ENCODE measurements at places on chromosomes 12 and 14.

- no peak for DNase-seq
Observed at GRCh38 chr12:106681210-106681609, 93.3 kb upstream of the RIC8B start.

DNA sequence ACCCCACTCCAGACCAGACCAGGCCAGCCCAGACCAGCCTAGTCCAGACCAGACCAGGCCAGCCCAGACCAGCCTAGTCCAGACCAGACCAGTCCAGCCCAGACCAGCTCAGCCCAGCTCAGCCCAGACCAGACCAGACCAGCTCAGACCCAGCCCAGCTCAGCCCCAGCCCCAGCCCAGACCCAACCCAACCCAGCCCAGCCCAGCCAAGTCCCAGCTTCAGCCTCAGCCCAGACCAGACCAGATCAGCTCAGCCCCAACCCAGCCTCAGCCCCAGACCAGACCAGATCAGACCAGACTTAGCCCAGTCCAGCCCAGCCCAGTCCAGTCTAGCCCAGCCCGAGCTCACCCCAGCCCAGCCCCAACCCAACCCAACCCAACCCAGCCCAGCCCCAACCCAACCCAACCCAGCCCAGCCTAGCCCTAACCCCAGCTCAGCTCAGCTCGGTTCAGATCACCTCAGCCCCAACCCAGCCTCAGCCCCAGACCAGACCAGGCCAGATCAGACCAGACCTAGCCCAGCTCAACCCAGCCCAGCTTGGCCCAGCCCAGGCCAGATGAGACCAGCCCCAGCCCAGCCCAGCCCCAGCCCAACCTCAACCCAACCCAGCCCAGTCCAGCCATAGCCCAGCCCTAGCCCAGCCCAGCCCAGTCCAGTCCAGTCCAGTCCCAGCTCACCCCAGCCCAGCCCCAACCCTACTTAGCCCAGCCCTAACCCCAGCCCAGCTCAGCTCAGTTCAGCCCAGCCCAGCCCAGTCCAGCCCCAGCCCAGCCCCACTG lies 204.7 kb downstream of the BCL11B start:
- DNase-seq: no peak

- DNase-seq: no peak
Observed at GRCh38 chr14:90883197-90883596, 67.0 kb upstream of the TTC7B start.

DNA sequence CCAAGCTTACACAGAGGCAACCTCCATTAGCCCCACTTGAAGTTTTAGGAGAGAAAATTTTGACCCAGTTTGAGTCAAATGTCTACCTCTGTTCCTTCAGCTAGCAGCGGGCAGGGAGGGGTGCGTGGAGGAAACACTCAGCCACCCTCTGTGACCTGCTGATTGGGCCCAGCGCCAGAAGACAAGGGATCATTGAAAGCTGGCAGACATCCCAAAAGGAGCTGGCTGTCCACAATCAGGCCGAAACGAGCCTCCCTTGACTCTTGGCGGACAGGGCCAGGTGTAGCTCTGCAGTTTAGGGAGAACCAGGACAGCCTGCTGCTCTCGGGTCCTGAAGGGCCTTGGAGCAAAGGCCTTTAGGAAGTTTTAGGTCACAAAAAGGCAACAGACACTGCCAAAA lies 41.3 kb downstream of the CD9 start:
- DNase-seq: peak; percentile 49

- DNase-seq: no peak
Observed at GRCh38 chr14:37637341-37637740, 41.9 kb downstream of the TTC6 start.

DNA sequence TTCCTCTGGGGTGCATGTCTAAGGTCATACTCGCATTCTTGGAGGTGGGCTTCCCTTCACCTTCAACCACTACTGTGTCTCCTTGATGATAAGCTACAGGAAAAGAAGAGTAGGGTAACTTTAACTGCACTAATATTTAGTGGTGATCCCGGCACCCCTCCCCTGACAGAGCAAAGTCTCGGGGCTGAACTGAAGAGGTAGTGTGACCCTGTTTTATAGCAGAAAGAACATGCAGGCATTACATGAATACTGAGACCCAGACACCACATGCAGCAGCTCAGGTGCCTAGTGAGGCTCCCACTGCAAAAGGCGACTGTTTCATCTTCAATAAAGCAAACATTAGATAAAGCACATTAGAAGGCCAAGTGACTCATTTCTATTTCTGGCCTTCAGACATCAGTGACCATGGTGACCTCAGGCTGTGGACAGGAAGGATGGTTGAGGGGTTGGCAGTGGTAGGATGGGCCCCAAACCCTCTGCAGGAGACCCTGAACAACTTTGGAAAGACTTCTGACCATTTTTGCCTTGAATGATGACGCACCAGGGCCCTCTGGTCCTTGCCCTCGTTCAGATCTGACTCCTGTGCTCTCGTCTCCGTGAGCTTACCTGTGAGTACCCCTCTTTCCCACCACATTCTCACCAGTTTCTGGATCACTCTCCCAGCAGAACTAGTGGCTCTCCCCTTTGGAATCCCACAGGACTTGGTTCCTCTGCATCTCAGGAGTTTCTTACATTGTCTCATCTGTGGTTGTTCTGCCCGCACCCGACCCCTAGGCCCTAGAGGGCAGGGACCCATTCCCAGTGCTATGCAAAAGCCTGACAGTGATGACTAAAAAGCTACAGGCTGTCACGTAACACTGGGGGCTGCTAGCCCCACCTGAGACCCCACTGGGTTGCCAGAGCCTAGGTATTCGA lies 23.8 kb upstream of the JPH4 start:
- DNase-seq: no peak

- DNase-seq: no peak
Observed at GRCh38 chr14:24991821-24992220, 58.1 kb downstream of the STXBP6 start.

DNA sequence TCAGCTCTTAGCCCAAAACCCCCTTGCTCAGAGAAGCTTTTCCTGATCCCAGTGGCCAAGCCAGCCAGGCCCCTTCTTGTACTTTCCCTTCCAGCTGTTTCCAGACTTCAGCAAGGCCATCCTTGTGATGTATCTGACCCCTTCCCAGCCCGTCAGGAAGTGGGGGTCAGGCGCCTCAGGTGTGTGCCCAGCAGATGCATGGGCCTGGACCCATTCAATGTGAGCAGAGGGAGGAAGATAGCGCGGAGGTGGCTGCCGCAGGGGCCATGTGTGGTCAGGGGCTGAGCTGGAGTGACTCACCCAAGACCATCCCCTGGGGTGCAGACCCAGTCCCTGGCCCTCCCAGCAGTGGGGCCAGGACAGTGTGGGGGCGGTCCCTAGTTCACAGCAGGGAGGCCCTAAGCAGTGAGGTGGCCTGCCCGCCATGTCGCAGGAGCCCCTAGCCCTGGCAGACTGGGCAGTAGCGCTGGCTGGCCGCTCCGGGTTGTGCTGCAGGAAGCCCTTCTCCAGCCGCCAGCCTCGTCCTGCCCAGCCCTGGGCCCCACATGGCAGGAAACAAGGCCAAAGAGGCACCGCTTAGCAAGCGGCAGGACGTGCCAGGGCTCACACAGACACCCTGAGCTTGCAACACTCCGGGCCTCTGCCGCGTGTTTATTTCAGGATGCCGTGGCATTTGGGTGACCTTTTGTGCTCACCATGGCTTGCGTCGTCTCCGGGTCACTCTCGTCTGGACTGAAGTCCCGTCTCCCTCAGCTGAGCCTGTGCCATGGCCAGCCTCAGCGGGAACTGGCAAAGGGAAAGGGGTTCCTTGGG lies 12.0 kb downstream of the ADSS1 start:
- DNase-seq: no peak

DNA sequence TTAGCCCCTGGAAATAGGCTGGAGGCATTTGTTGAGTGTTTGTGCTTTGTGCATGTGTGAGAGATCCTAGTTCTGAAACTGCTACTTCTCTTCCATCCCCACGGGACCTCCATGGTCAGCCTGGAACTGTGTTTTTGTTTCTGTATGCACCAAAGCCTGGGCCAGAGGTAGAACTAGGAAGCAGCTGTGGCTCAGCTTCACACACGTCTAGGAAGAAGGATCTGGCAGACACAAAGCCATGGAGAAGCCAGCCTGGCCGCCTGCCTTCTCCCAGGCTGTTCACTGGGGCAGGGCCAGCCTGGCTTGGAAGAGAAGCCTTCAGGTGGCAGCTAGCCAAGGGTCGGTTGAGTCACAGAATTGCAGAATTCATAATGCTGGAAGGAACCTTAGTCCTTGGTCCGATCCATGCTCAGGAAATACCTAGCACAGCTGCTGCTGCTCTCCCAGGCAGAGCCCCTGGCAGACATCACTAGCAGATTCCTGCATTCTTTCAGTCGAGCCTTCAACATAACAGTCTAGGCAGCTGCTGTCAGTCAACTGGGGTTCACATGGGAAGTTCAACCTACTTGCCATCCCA lies 27.0 kb downstream of the RIN3 start:
- DNase-seq: peak; percentile 66

GRCh38 chr12:50302686-50303085 lies 19.4 kb upstream of the LIMA1 start:
- DNase-seq: no peak

- DNase-seq: no peak
Observed at GRCh38 chr12:79250186-79250585, 385.6 kb downstream of the SYT1 start.

DNA sequence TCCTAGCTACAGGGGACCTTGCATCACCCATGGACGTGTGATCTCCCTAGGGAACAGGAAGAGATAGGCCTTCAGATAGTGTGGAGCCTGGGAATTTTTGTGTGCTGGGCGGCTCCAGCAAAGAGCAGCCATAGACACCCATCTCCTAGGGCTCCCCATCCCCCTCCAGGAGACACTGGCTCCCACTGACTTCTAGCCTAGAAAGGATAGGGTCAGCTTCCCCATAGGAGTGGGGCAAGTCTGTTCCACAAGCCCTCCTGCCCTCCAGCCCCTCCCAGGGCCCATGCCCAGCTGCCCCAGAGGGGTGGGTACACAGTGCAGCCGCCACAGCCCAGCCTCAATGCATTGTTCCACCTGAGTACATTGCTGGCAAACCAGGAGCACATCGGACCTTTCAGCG lies 16.5 kb upstream of the LALBA start:
- no peak for DNase-seq

- peak; percentile 91 for DNase-seq
Observed at GRCh38 chr14:100587086-100587762, at the start of gene BEGAIN. TSS of gene BEGAIN (minus strand) at chr14:100587417. CDS start at chr14:100587290, 127 bp downstream.

DNA sequence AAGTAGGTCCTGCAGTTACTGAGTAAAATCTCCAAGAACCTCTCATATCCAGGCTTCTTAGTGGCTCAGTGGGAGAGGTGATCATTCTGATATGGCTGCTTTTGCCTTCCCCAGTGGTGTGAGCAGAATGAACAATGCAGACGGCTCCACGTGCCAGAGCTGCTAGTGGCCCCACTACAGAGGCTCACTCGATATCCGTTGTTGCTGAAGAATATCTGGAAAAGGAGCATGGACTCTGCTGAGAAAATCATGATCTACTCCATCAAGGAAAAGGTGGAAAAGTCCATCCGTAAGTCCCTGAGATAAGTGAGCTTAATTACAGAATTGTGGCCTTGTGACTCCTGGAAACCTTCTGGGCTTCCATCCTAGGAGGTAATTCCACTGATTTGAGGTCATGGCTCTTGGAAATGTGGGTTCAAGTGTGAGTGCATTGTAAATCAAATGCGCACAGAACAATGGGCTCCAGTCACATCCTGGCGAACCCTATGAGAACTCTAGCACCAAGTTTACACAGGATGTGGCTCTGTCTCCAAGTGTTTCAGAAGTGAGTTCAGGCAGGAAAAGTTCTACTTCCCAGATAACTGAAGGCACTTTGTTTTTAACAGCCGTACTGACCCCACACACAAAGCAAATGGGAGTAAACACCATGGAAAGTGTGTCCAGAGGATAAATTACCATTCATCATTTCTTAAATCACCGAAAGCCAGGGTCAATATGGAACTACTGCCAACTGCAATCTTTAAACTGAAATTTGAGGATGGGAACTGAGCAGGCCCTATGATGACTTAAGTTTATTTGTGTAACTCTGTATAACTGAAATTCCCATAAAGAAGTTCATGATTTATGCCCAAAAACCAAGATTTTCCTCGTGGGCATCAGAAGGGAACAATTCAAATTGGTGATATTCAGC lies 51.4 kb downstream of the PLEKHG7 start:
- DNase-seq: no peak

GRCh38 chr12:130981074-130981742 lies 27.5 kb downstream of the ADGRD1 start:
- DNase-seq: no peak

DNA sequence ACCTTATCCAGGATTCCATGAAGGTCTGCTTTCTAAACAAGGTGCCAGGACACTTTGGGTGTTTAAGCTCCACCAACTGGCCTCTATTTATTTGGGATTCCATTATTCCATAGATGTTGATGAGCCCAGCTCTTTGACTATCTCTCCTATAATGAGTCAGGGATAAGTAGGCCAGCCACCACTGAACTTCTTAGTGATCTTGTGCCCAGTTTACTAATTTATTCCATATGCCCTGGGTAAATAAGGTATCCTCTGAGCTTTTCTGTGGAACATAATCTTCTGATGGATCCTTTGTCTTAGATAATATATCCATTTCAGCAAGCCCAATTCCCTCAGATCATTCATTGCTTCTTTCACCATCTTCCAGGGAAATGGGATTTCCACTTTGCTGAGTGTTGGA lies 535.0 kb downstream of the FOXG1 start:
- DNase-seq: no peak

DNA sequence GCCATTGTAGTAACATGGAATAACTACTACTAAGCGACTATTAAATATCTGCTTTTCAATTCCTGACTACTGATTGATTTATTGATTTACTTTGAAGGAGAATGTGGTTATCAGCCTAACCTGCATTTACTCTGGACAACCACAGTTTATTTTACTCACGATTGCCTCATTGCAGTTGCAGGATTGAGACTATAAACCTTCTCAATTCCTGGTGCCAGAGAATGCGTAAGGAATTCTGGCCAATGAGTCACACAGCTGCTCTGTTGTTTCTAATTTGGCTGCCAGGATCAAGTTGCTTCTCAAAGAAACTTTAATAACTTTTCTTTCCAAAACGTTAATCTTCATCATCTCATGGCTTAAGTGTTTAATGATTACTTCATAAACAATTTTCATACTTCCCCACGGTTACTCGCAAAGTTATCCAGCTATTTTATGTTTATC lies 13.1 kb upstream of the TMTC1 start:
- DNase-seq: peak; percentile 52

GRCh38 chr14:52918486-52918885 lies 32.4 kb downstream of the FERMT2 start:
- no peak for DNase-seq

DNA sequence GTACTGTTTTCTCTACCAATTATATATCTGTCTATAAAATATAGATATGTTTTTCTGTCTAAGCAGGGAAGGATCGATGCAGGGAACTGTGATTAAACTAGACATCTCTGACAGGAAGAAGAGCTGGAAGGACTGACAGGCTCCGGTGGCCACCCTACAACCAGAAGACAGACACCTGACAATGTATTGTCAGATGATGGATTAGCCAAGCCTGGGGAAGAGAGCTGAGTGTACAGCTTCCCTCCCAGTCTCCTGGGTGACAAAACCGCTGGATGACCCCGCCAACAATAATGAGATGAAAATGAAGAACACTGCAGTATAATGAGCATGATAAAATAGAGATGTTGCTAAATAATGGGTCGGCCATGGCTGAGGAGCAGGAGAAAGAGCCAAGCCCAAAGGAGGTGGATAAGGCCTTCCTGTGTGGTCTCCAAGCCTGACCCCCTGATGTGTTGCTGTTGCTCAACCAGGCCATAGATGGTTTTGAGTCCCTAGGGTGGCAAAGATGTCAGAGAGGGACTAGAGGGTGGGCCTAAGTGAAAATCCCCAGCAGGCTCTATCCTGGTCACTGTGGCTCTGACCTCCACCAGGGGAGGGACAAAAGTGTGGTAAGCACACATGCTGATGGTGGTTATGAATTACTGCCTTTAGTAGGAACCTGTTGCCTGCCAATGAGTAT lies 28.2 kb downstream of the DHRS2 start:
- DNase-seq: no peak

GRCh38 chr14:65789363-65789762 lies 376.8 kb downstream of the FUT8 start:
- DNase-seq: no peak
